ENCODE measurements at places on chromosomes 1 and 21. TPM values are rescaled to one million over a fixed set of nuclear protein-coding genes. Genes with fewer than 3 reads are reported as not detected.

The FCRLB gene
- 2.2 TPM for total RNA-seq

The RNF207 gene
- 12.8 TPM for total RNA-seq

The FBXO44 gene
- total RNA-seq = 12.2 TPM

The ACTA1 gene
- 0.18 TPM for total RNA-seq

The EPHA8 gene
- total RNA-seq = 0.07 TPM

The FAM163A gene
- total RNA-seq = not detected
